Activated CD4-positive, alpha-beta T cell treated with anti-CD3 and anti-CD28 coated beads, Interleukin-2, amount 50 U/mL, for 48 hours (primary cell): ENCODE measurements at places on chromosomes 1 and 21.

DNA sequence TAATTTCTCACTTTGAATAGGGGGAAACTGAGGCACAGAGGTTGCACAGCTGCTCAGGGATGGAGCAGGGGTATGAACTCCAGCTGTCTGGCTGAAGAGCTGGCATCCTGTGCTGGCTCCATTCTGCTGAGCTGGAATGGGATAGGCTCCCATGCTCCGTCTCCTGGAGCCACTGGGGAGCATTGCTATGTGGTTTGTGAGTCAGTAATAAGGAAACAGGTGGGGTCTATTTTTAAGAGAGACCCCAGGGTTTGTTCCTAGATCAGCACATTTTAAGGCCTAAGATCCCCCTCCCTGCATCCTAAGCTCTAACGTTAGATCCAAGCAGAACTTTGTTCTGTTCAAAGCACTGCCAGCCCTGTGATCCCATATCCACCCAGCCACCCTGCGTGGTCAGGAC is 72.2 kb downstream of the LACTBL1 start:
- no peak for DNase-seq

DNA sequence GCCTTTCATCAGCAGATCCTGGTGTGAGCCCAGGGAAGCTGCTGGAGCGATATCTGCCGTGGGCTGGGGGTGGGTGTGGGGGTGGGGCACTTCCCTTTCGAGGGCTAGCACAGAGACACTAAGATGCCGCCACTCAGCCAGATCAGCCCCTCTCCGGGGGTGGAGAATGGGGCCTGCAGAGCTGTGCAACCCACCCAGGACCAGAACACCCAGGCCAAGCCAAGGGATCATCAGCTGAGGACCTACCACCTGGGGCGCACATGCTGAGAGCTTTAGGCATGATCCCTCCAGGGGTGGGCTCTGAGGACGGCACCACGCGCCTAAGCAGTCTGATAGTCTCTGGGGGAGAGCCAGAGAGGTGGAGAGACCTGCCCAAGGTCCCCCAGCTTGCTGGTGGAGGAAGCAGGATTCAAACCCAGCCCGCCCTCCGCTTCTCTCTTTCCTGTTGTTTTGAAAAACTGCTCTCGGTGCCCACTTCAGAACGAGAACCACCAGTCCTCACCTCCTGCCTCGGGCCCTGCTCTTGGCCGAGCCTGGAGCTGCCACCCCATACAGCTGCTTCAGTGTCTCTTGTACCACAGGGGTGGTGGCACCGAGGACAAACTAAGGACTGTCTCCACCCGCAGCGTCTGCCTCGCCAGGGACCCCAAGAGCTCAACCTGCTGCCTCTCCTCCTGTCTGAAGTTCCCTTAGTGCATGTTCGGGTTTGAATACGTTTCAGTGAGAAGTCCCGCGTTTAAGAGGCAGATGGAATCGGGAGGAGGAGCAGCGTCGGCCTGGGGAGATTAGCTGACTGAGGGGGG is 39.7 kb upstream of the RUNX3 start:
- DNase-seq = no peak

DNA sequence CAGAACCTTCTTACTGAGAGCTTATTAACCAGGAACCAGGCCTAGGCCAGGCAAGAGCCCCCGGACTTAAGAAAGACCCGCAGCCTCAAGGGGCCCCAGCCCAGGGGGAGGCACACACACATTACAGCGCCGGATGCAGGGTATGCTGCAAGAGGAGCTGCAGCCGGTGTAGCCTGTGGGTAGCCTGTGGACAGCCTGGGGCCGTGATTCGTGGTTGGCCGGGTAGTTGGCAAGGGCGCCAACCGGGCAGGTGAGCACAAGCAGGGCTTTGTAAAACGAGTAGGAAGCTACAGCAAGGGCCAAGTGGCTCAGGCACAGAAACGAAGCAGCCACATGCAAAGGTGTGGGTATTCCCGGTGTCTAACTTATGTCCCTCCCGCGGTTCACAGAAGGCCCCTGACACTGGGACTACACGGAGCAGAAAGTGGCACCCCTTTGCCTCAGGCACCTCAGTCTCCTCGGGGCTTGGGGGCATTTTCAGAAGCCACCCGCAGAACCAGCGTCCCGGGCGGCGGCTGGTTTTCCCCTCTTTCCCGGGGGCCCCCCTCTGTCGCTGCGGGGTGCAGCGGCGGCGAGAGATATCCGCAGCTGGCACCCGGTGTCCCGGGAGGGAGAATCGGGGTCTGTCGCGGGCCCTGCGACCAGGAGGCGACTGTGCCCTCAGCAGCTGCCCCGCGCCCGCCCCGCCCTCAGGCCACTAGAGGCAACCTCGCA is 40.8 kb downstream of the KIAA1614 start:
- peak; percentile 9 for DNase-seq

GRCh38 chr1:30748098-30748698 is 9.4 kb downstream of the LAPTM5 start:
- no peak for DNase-seq

DNA sequence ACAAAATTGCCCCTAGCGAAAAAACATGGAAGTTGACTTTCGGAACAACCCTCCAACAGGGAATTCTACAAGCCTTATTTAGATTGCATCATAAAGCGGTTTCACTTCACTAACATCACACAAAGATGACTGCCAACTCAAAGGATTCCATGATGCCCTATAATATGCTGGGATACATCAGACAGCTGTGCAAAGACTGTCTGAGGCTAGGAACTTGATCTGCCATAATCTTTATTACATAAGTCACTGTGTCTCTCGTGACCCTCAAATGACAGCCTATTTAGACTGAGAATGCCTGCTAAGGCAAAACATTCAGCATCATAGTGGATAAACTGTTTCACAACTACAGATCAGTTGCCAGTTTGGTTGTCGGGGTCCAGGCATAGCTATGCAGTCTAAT is 23.8 kb downstream of the FH start:
- DNase-seq = no peak

- DNase-seq = no peak
Observed at GRCh38 chr1:162003830-162004215, 19.8 kb downstream of the OLFML2B start.

GRCh38 chr1:63642901-63643300 is 49.7 kb downstream of the PGM1 start:
- no peak for DNase-seq

GRCh38 chr1:7407544-7407895 is 363.6 kb upstream of the VAMP3 start:
- DNase-seq = no peak

DNA sequence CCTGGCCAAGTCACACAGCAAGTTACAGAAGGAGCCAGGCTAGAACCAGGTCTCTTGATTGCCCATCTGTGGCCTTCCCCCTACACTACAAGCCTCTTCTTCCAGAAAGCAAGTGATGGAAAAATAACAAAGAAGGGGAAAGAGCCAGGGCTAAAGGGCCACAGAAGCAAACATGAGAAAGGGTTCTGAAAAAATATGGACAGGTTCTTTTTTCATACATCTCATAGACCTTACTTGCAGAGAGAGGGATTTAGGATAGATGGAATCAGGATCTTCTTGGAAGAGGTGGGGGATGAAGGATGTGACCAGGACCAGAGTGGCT is 3.2 kb downstream of the RHBG start:
- DNase-seq = no peak

DNA sequence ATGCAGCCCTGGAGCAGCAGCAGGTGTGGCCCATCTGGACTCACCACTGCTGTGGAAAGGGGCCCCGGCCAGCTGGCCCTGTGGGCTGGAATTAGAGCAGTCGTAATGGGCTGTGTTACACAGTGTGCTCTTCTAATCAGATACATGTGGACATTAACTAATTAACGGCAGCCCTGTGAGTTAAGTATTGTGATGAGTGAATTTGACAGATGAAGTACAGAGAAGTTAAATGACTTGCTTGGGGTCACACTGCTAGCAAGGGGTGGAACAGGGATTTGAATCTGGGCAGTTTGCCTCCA is 58.6 kb downstream of the MDM4 start:
- no peak for DNase-seq

DNA sequence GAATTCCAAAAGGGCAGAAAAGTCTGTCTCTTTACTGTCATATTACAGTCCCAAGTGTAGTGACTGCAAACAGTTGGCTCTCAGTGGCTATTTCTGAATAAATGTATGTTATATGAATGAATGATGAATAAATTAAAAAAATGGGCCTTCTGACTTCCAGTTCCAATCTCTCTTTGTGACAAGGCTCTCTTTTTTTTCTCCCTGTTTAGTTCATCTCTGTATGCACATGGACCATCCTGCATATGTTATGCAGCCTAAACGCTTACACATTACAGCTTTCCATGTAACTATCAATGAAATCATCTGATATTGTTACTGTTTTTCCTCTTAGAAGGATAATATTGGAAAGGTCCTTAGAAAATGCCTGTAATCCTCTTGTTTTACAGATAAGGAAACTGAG is 363.0 kb downstream of the NUF2 start:
- DNase-seq = no peak

- DNase-seq = no peak
Observed at GRCh38 chr1:228216371-228217320, 8.8 kb downstream of the OBSCN start.

DNA sequence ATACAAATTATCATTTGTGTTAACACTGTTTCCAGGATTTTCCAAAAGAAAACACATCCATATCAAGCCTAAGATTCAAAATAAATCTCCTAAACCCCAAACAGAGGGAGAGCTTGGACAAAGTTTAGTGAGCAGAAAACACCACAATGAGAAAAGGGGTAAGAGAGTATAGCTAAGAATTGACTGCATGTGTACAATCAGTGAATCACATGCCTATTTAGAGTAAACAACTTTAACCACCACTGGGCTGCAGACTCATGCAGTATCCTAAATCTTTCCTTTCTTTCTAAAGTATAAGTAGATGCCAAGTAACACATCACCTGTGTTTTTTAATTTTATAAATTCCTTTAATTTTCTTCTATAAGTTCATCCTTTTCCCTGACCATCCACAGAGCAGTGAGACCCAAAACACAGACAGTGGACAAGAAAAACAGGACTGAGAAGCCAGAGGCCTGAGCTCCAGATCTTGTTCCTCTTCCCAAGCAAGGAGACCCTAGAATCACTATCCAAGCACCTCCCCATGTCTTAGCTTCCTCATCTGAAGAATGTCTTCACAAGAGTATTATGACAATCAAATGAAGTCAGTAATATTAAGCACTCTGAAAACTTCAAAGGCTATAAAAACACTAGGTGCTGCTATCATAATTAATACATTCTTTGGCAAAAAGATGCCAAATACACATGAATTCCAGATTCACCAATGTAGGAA is 93.1 kb downstream of the VAV3 start:
- DNase-seq = no peak

- no peak for DNase-seq
Observed at GRCh38 chr1:94304553-94304952, 67.2 kb upstream of the ARHGAP29 start.

GRCh38 chr1:233599542-233600073 is 14.3 kb upstream of the KCNK1 start:
- no peak for DNase-seq

- DNase-seq = peak; percentile 12
Observed at GRCh38 chr21:44267655-44268142, 6.0 kb upstream of the DNMT3L start.

GRCh38 chr1:57324388-57324787 is 99.5 kb downstream of the DAB1 start:
- no peak for DNase-seq

DNA sequence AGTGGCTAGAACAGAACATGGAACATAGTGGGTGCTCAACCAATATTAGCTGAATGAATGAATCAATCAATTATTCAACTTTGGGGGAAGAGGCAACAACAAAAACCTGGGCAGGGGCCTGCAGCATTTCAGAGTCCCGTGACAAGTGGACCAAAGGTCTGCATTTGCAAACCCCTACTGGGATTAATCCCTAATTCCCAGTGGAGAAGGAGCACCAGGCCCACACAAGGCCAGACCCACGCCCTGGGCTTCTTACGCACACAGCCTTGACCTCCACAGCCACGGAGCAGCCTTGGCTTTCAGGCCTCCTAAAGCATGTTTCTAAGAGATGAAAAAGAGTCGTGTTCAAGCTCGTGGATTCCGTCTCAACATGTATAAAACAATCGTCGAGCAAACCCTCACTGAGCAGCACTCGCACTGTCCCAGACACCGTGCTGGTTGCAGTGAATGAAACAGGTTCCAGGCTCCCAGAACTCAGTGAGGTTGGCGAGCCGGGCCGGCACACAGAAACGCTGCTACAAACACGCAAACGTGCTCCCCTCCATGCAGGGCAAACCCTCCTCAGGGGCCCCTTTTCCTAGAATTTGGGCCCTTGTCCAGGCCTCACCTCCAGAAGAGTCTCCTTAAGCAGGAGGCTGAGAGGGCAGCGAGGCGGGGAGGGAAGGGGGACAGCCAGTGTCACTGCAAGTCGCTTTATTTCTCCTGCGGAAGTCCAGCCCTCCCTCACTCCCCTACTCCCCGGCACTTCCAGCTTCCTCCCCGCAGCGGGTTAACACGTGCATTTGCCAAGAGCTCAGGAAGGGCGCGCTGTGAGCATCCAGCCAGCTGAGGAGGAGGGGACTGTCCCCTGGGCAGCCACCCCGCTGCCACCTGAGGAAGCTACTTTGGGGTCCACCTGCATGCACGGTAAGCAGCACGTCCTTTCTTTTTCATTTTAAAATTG is 556.4 kb downstream of the KIF26B start:
- DNase-seq = no peak

DNA sequence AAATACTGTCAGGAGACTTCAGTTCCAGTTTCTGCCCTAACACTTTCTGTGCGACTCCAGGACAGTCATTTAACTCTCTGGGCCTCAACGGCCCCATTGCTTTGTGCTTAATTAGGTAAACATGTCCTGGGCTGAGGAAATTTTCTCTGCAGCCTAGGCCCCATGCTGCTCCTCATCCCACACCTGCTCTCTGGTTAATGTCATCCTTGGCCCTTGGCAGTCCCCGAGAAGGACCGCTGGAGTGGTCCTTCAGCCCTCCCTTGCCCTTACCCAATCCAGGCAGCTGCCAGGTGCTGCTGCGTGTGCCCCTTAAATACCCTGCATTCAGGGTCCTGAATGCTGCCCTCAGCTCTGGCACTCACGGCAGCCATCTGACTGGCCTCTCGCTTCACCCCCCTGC is 18.7 kb downstream of the UBL4B start:
- DNase-seq = no peak

- DNase-seq = no peak
Observed at GRCh38 chr1:143720087-143721023, 251.4 kb downstream of the FAM72C start.

DNA sequence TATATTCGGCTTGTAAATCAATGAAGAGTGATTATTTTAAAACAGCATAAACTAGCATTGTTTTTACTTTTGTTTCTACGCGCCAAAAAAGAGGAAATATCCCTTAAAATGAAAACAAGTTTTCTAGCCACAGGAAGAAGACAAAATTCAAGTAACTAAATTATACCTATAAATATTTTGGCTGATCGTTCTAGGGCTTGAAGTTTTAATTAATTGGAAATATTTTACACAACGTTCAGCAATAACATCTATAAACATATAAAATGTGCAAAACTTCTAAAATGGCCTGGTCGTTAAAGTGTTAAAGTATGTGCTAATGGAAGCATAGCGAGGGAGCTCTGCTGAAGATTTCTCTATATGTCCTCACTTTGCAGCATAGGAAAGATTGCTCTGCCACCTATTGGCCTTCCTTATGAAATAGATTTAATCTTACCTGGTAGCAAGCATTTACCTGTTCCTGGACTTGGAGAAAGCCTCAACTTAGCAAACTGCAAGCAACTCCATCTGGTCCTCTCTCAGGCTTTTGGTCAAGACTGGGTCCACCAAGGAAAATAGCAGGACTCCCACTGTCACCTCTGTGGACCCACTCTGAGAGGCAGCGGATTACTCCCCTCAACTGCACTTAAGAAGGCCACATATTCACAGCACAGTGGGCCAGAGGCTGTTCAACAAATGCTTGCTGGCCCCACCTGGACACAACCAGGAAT is 351.3 kb upstream of the RUNX1 start:
- no peak for DNase-seq
